ENCODE measurements at places on chromosomes 7 and 10.
A peak's percentile ranks its signal among the peaks of the same experiment; 100 is the strongest.

DNA sequence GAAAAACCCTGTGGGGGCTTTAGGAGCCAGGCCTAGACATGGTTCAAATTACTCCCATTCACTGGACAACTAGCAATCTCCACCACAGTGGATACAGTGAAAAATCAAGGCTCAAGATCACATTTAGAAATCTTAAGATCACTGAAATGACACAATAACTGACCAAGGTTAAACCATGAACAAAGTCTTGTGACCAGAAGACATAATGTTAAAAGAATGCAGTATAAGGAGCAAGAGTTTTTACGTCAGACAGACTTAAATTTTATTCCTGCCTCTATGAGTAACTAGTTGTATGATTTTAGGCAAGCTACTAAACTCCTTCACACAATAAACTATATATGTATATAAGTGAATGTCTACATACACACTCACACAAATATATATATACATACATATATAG is 68.5 kb downstream of the MICU1 start:
- DNase-seq: peak; percentile 14

DNA sequence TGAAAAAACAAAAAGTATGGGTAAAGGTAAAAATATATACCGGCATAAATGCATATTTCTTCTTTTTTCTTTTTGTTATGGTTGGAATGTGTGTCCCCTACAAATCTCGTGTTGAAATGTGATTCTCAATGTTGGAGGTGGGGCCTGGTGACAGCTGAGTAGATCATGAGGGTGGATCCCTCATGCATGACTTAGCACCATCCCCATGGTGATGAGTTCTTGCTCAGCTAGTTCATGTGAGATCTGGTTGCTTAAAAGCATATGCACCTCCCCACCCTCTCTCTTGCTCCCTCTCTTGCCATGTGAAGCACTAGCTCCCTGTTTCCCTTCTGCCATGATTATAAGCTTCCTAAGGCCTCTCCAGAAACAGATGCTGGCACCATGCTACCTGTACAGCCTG is 93.3 kb downstream of the HYCC1 start:
- no peak for DNase-seq

GRCh38 chr7:43362652-43363034 is 220.3 kb upstream of the STK17A start:
- DNase-seq: peak; percentile 45

DNA sequence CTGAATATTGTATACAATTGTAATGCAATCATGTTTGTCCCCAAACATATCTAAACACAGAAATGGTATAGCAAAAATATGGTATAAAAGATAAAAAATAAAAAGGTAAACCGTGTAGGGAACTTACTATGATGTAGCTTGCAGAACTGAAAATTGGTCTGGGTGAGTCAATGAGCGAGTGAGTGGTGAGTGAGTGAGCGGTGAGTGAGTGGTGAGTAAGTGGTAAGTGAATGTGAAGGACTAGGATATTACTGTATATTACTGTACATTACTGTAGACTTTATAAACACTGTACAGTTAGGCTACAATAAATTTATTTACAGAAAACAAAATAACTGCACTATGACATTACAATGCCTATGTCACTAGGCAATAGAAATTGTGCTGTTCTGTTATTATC is 1163.2 kb upstream of the SORCS1 start:
- DNase-seq: peak; percentile 70

DNA sequence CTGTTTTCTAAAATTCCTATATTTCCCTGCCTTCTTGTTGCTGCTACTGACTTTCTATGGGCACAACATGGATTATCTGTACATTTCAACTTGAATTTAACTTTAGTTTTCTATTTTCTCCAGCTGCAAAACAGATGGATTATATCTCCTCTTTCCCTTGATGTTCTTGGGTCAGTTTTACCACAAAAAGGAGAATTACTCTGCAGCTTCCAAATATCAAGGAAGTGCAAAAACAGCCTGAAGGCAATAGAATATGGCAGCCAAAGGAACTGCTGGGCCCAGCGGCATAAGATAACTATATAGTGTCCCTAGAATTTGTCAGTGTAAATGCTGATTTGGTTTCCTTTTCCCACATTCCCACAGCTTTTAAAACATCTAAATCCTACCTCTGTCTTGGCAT is 29.1 kb downstream of the CPED1 start:
- no peak for DNase-seq

DNA sequence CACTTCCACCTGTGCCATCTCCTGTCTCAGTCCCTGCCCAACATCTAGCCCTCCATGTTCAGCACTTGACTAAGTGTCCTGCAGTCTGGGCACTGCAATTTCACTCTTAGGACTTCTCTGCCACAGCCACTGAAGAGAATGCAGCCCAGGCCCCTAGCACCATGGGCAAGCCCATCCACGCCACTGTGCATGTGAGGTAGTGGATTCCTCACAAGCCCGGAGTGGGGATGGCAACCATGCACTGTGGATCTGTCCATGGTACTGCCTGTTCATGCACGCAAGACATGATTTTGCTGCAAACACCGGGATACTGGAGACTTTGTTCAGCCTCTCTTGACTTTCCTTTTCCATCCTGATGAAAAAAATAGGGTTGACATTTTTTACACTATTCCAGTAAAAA is 12.3 kb downstream of the DDC start:
- peak; percentile 24 for DNase-seq

- DNase-seq: no peak
Observed at GRCh38 chr10:65342245-65342644, 1583.6 kb upstream of the LRRTM3 start.

GRCh38 chr7:120842121-120842621 is 15.8 kb downstream of the TSPAN12 start:
- DNase-seq: no peak

DNA sequence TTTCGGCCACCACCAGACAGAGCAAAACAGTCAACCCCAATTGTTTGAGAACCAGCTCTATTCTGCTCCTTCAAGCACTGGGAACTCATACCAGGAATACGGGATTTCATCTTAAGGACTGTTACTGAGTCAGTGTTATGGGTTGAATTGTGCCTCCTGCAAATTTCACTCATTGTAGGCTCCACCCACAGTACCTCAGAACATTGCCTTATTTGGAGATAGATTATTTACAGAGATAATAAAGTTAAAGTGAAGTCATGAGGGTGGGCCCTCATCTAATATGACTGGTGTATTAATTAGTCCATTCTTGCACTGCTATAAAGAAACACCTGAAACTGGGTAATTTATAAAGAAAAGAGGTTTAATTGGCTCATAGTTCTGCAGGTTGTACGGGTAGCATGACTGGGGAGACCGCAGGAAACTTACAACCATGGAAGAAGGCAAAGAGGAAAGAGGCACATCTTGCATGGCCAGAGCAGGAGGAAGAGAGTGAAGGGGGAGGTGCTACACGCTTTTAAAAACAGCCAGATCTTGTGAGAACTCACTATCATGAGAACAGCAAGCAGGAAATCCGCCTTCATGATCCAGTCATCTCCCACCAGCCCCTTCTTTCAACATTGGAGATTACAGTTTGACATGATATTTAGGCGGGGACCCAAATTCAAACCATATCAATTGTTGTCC is 14.3 kb upstream of the ZNF248 start:
- DNase-seq: no peak

GRCh38 chr7:112501801-112502503 is 21.2 kb downstream of the LSMEM1 start:
- DNase-seq: no peak

- no peak for DNase-seq
Observed at GRCh38 chr10:72107325-72108003, 19.1 kb upstream of the SPOCK2 start.

GRCh38 chr10:98400482-98400881 is 14.5 kb downstream of the PYROXD2 start:
- no peak for DNase-seq

GRCh38 chr7:100865938-100866728 is 1.1 kb upstream of the TRIP6 start:
- no peak for DNase-seq

DNA sequence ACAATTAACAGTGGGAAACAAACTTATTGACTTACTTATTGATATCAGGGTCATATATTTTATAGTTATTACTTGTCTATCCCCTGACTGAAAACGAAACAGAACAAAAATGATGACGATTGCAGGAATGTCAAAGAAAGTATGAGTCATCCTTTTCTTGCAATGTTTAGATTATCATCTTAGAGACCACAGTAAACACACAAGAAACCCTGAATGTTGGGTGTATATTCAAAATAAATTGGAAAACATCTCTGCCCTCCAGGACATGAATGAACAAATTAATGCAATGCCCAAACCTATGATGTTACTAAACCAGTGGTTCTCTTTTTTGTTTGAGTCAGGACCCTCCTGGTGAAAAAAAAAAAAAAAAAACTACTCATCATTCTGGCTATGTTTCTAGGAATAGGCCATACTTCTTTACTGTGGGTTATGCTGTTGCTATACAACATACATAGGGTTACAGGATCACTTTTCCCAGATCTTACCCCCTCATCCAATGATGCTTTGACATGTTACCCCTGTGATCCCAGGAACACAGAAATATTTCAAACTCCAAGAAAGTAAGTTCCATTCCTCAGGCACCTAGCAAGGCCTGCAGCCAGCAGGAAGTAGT is 623.4 kb upstream of the IGFBP3 start:
- DNase-seq: peak; percentile 80

DNA sequence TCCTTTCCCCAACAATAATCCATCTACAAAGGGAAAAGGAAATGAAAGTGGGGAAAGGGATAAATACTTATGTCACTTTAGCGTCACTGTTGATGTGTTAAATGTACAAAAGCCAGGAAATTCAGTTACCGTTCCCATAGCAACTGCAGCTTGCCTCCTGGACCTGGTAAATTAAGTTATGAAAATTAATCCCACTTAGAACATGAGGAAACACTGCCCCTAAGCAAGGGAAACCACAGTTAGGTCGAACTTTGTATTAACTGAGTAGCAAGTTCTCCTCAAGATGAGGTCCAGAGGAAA is 338.2 kb upstream of the AOAH start:
- DNase-seq: no peak

GRCh38 chr10:95262763-95263518 is 27.9 kb downstream of the PDLIM1 start:
- no peak for DNase-seq

GRCh38 chr7:105816954-105817615 is 59.3 kb downstream of the ATXN7L1 start:
- DNase-seq: peak; percentile 22

DNA sequence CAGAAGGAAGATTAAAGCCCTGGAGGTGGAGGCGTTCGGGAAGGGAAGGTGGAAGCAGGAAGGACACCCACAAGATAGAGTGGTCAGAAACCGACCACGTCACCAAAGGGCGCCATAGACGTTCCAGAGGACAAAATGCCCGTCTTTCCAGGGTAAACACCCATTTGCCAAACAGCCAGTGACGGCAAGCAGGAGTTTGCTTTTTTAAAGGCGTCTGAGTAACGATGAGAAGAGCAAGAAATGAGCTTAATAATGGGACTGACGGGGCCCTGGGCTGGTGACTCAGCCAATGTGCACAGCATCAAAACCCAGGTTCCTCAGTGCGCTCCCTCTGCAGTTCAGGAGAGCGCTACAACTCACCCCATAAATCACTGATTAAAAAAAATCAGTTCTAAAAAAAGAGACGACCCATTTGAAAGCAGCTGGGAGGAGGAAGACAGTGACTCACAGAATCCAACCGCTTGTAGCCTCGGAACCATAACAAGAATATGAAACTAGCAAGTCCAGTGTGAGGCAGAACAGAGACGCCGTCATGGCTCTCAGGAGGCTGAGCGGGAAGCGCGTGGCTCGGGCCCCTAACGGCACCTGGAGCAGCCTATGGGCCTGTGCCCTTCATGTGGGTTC is 5.9 kb downstream of the DIP2C start:
- DNase-seq: peak; percentile 97

- DNase-seq: no peak
Observed at GRCh38 chr7:86773309-86773708, 129.6 kb downstream of the GRM3 start.

DNA sequence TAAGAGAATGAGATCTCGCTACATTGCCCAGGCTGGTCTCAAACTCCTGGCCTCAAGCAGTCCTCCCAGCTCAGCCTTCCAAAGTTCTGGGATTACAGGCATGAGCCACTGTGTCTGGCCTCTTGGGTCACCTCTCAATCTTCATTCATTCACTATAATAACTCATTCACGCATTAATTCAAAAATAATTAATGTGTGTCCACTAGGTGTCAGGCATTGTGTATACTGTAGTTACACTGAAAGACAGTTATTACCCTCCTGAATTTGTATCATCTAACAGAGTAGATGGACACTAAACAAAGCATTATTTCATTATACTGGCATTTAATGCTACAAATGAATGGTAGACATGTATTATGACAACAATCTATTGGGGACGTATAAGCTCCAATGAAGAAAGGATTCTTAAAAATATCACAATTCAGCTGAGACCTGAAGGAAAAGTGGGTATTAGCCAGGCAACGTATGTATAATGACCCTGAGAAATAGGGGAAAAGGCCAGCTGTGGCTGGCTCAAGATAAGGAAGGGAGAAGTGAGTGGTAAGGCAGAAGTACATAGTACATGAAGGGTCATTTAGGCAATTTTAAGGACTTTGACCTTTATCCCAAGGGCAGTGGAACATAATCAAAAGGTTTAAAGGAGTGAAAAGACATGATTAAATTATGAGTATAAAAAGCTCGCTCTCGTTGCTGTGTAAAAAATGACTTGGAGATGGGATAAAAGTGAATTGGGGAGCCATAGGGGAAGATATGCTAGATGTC is 150.7 kb downstream of the BTAF1 start:
- DNase-seq: no peak

GRCh38 chr10:121648059-121648458 is 49.8 kb upstream of the FGFR2 start:
- DNase-seq: no peak

- no peak for DNase-seq
Observed at GRCh38 chr10:71750986-71751385, 22.3 kb downstream of the VSIR start.

GRCh38 chr10:4776234-4776638 is 49.8 kb upstream of the AKR1E2 start:
- DNase-seq: no peak

All from fibroblast of skin of right biceps (primary cell).